ENCODE measurements at places on chromosomes 2 and 18. TPM values are rescaled to one million over a fixed set of nuclear protein-coding genes. Genes with fewer than 3 reads are reported as not detected.
A peak's percentile ranks its signal among the peaks of the same experiment; 100 is the strongest.

- no peak for DNase-seq
Observed at GRCh38 chr2:23520256-23520655, 135.3 kb downstream of the KLHL29 start.

DNA sequence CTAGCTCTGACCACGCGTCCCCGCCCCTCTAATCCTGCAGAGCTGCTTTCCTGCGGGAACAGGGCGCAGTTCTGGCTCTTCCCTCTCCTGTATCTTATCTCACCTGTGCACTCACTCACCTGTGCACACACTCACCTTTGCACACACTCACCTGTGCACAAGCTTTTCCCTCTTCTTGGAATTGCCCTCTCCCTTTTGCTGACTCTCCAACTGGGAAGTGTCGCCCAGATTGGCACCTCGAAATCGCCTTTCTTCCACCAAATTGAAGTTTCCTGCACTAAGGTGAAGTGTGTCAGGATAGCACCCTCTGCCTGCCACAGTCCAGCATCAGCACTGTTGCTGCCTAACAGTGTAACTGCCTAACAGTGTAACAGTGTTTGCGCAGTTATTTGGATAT is 566 bp upstream of the CMPK2 start:
- DNase-seq = peak; percentile 64

COPS9 gene
- 327 TPM for total RNA-seq

MDH1B gene
- total RNA-seq = 1.3 TPM

DNA sequence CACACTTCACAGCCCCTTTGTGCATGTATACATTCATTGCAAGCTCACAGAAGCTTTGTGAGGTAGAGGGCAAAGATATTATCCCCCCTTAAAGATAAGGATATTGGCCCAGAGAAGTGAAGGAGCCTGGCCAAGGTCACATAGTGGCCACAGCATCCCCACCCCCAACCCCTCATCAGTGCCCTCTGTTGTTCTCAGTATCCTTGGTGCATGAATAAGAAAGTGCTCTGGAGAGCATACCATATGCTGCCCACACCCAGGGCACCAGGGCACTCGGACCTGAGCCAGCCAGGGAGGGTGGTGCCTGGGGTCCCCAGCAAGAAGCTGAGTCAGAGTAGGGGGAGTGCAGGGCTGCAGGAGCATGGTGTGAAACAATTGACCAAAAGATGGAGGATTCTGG is 3.3 kb downstream of the DYSF start:
- DNase-seq = no peak

NRP2 gene
- total RNA-seq = 214 TPM

DNA sequence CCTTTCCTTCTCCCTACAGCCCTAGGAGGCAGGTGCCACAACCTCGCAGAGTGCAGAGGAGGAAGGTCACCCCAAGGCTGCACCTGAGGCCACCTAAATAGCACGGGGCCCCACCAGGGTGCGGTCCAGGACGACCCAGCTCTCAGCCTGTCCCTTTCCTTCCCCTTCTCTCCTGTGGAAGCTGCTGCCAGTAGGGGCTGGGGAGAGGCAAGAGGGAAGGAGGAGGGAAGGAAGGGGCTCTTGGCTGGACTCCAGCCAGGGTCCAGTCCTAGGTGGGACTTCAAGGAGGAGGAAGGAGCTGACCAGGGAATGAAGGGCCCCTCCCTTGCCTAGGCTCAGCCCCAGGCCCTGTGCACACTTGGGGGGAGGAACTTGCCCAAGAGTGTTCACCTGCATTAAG is 11.1 kb downstream of the CRACDL start:
- DNase-seq = no peak

DNA sequence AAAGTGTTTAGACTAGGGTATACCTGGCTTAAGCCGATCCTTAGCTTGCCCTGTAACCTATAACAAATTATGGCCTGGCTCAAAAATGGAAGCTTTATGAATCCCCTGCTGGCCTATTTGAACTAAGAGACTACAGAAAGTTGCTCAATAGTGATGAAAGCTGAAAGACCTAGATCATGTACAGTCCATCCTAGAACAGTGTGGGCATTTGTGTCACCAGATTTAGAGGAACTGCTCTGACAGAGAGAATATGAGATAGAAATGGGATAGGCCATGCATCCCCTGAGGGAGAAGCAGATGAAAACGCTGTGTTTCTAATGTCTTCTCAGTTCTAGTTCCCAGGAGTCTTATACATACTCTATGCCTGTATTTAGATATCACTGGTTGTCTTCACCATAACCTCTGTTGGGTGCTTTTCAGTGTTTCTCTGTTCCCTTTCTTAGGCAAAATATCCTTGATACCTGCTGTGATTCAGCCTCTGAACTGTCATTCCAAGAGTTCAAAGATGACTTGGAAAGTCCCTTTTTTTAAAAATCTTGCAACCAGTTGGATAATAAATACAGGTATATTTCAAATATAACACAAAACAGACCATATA is 246.9 kb upstream of the SLC39A10 start:
- no peak for DNase-seq

CACNB4 gene
- total RNA-seq = 2.6 TPM
